ENCODE measurements at places on chromosomes 6 and 20.
A peak's percentile ranks its signal among the peaks of the same experiment; 100 is the strongest.

DNA sequence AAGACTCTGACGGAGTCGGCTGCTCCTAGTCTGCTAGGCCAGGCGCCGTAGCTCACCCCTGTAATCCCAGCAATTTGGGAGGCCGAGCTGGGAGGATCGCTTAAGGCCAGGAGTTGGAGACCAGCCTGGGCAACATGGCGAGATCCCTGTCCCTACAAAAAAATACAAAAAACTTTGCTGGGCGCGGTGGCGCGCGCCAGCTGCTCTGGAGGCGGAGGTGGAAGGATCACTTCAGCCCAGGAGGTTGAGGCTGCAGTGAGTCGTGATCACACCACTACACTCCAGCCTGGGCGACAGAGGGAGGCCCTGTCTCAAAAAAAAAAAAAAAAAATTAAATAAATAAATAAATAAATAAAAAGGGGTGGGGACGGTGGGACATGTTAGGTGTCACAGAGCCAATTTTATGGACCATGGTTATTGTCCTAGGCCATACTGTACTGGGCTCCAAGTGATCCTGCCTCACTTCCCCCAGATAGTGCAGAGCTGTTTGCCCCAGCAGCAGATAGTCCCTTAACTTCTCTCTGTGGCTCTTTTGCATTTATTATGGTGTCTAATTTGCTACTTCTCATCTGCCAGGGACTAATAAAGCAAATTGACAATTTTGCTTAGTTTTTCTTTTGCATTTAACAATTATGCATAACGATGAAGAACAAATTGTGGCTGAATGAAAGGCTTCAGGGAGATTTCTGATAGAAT is 5.2 kb downstream of the PI16 start:
- no peak for DNase-seq

- no peak for DNase-seq
Measured at GRCh38 chr6:142845143-142845571, 99.8 kb downstream of the HIVEP2 start.

- no peak for DNase-seq
Measured at GRCh38 chr20:51013577-51014330, 9.2 kb downstream of the KCNG1 start.

DNA sequence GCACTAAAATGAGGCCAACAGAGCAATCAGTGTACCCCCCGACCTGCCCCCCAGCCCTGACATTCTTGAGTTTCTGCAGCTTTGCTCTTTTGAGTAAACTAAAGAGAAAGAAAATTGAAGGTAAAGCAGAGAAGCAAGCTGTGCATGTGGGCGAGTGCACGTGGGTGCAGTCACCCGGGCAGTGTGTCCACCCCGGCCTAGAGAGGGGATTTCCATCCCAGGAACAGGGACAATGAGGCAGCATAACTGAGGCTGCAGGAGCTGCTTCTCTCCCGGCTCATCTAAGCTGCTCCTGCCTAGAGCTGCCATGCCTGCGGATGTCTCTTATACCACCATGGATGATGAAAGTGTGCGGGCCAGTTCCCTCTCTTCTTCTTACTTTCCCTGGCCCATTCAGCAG is 16.8 kb downstream of the CASS4 start:
- no peak for DNase-seq

- DNase-seq: no peak
Measured at GRCh38 chr6:157670466-157671186, 152.4 kb upstream of the SNX9 start.

GRCh38 chr6:33391922-33392594 is 435 bp downstream of the KIFC1 start:
- DNase-seq: no peak

- DNase-seq: no peak
Measured at GRCh38 chr6:15086348-15087158, 159.3 kb upstream of the JARID2 start.

GRCh38 chr6:33164665-33165373 is 27.4 kb downstream of the COL11A2 start:
- no peak for DNase-seq

GRCh38 chr20:58141496-58141895 is 87.0 kb downstream of the ANKRD60 start:
- peak; percentile 18 for DNase-seq

DNA sequence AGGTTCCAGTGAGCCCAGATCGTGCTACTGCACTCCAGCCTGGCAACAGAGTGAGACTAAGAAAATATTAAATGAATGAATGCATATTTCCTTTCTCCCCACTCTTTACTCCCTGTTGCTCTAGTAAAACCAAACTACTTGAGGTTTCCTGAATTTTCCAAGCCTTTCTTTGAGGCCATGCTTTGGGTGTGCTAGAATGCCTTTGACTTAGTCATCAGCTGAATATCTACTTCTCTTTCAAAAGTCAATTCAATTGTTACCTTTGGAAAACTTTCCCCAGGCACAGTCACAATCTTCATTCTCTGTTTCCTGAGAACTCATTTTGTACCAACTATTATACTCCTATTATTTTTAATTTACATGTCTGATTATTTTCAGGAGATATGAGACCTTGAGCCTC is 27.5 kb upstream of the CEP85L start:
- no peak for DNase-seq

DNA sequence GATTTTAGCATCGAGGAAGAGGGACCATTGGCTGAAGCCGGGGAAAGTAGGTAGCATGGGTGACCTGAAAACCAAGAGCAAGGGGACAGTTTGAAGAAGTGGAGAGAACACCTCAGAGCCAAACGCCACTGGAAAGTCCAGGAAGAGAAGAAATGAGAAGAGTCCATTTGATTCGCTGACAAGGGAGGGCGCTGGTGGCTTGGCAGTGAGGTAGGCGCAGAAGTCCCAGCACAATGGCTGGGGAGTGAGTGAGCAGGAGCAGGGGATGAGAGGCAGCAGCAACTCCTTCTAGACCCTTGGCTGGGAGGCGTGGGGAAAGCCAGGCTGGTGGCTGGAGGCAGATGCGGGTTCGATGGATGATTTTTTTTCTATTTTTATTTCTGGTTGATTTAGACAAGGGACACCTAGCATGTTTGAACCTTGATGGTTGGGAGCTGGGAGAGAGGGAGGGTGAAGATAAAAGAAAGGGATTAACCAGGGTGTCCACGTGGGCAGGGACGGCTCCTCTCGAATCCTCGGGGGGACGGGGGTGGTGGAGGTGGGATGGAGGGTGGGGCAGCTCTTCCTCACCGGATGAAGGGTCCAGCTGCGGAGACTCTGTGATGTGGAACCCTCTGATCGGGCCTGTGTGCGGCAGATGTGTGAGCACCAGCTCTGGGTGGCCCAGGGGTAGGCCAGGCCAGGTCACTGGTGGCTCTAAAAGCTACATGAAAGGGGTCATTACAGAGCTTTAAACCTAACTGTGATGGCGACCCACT is 164.2 kb downstream of the NFATC2 start:
- DNase-seq: no peak

DNA sequence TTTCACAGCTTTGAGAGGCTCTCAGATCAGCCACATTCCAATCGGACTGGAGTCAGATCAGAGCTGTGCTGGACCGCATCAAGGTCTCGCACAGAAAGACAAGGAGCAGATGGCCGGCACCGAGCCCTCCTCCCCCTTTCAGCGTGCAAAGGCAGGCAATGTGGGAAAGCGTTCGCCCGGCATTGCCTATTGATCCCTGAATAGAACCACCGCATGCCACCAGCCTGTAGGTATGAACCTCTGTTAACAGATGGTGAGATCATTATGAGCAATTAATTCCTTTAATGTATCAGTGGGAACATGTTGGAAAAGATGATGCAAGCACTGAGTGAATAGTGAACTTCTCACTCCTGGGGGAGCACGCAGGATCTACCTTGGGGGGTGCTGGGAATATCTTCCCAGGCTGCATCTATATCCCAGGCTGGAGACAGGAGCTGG is 117.5 kb upstream of the ID4 start:
- peak; percentile 63 for DNase-seq

Measured in D341Med (cell line).